Body of pancreas (tissue), 4 donors: ENCODE measurements at places on chromosomes 7 and 10.
A peak's percentile ranks its signal among the peaks of the same experiment; 100 is the strongest.

- no peak for DNase-seq
- H3K36me3 ChIP-seq = no peaks in the 10 kb centered on the region
- peaks cover 49% of the 10 kb centered on the region for H3K4me1 ChIP-seq
- H3K4me3 ChIP-seq = no peak overlapping the region
- H3K27me3 ChIP-seq = no peaks in the 10 kb centered on the region
These were observed 14.1 kb downstream of the CHN2 start for GRCh38 chr7:29208410-29209250.

GRCh38 chr7:142876236-142876960 lies 9.1 kb downstream of the TRPV6 start:
- H3K27ac ChIP-seq = no peak overlapping the region
- no peaks in the 10 kb centered on the region for H3K27me3 ChIP-seq
- H3K4me3 ChIP-seq = no peak overlapping the region
- no peak for DNase-seq
- peaks cover 2% of the 10 kb centered on the region for H3K36me3 ChIP-seq

DNA sequence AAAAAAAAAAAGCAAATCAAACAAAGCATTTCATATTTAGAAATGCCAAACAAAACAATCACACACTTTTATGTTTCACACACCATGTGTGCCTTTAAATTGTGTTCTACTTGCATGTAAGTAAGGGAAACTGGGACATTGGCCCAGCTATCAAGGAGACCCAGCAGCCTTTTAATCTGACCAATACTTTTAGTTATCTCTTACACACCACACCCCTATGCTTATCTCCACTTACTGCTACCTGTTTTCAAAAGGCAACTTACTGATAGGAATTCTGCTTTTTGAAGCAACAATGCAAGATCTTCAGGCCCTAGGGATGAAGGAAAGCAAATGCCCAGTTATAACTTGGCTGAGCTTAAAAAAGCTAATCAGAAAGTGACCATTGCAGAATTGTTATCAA lies 1244.8 kb upstream of the SORCS1 start:
- H3K4me1 ChIP-seq = no peaks in the 10 kb centered on the region
- no peak for DNase-seq
- no peak overlapping the region for H3K27ac ChIP-seq
- no peaks in the 10 kb centered on the region for H3K36me3 ChIP-seq

GRCh38 chr10:78217336-78217735 lies 183.7 kb downstream of the RPS24 start:
- no peaks in the 10 kb centered on the region for H3K36me3 ChIP-seq
- peaks cover 5% of the 10 kb centered on the region for H3K4me1 ChIP-seq
- DNase-seq = no peak
- no peak overlapping the region for H3K4me3 ChIP-seq
- H3K27me3 ChIP-seq = no peaks in the 10 kb centered on the region

DNA sequence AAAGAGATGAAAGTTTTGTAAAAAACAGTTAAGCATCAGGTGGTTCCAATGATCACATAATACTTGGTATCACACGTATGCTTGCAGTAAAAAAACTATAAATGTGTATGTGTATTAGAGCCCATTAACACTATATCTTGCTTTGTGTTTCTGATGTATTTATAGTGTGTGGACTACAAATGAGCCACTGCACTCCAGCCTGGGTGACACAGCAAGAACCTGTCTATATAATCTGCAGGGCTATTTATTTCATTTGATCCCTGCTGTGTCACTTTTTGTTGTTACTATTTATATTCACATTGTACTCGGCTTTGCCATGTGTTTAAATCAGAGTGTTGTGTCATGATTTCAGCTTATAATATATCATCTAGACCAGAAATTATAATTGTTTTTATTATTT lies 487.8 kb upstream of the TEX47 start:
- no peak overlapping the region for H3K27ac ChIP-seq
- no peaks in the 10 kb centered on the region for H3K4me1 ChIP-seq
- H3K36me3 ChIP-seq = no peaks in the 10 kb centered on the region
- H3K27me3 ChIP-seq = no peaks in the 10 kb centered on the region

GRCh38 chr10:119849031-119849789 lies 23.4 kb downstream of the MCMBP start:
- DNase-seq = no peak
- peaks cover 10% of the 10 kb centered on the region for H3K4me1 ChIP-seq
- no peaks in the 10 kb centered on the region for H3K27me3 ChIP-seq
- no peak overlapping the region for H3K4me3 ChIP-seq

DNA sequence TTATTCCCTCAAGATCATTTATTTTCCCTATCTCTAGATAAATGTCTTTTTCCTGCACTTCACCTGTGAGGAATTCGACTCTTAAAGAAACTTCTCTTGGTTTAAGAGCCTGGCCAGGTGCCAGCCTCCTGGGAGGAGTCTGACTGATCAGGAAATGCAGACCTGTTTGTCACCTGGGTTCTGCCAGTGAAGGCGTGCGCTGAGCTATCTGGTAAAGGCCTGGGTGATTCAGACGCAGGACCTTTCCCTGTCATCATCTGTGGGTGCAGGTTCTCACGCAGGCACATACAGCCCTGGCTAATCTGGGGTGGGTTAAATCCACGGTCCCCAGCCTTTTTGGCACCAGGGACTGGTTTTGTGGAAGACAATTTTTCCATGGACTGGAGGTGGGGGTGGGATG lies 65.3 kb upstream of the AQP1 start:
- DNase-seq = peak; percentile 43
- H3K4me1 ChIP-seq = peaks cover 15% of the 10 kb centered on the region
- H3K4me3 ChIP-seq = no peak overlapping the region
- no peaks in the 10 kb centered on the region for H3K27me3 ChIP-seq
- H3K27ac ChIP-seq = no peak overlapping the region
- H3K36me3 ChIP-seq = no peaks in the 10 kb centered on the region

DNA sequence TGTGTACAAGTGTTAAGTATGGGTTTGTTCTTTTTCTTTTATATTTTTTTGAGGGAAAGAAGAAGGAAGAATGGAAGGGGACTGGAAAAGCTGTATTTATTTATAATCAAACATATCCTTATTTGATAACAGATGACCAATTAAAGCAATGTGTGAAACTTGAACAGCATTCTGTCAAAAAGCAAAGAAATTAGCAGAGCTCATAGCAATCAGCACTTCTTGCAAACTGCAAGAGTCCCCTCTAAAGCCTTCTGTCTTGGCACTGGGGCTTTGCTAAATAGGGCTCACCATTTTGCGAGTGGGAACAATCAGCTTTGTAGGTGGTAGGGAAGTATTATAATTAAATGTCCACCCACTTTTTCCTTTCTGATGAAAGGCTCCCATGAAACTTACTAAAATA lies 164.9 kb upstream of the LRRTM3 start:
- no peaks in the 10 kb centered on the region for H3K36me3 ChIP-seq
- H3K27me3 ChIP-seq = no peaks in the 10 kb centered on the region
- DNase-seq = no peak
- H3K4me1 ChIP-seq = no peaks in the 10 kb centered on the region
- H3K27ac ChIP-seq = no peak overlapping the region
- no peak overlapping the region for H3K4me3 ChIP-seq

DNA sequence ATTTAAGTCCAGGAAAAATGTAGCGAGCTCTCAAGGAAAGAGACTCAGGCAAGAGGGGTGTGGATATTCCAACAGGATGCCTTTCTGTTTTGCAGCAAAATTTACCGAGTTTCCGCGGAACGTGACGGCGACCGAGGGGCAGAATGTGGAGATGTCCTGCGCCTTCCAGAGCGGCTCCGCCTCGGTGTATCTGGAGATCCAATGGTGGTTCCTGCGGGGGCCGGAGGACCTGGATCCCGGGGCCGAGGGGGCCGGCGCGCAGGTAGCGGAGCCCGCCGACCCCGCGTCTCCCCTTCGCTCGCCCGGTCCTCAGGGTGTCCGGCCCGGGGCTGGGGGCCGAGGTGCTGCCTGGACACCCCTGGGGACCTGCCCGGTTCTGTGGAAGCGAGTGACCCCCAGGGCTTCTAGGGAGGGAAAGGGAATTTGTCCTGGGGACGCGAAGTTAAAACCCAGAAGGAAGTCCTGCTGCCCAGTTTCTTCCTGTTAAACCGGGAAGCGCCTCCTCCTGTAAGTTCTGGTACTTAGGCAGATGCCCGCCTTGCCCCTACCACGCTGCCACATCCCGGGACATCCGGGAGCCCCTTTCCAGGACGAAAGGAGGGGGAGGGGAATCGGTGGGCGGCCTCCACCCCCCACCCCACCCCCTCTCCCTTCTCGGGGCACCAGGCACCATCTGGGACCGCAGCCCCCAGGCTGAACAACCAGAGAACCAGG lies 2.5 kb downstream of the VSTM2A start:
- DNase-seq = no peak
- peaks cover 17% of the 10 kb centered on the region for H3K4me1 ChIP-seq
- H3K27me3 ChIP-seq = no peaks in the 10 kb centered on the region
- H3K27ac ChIP-seq = no peak overlapping the region

DNA sequence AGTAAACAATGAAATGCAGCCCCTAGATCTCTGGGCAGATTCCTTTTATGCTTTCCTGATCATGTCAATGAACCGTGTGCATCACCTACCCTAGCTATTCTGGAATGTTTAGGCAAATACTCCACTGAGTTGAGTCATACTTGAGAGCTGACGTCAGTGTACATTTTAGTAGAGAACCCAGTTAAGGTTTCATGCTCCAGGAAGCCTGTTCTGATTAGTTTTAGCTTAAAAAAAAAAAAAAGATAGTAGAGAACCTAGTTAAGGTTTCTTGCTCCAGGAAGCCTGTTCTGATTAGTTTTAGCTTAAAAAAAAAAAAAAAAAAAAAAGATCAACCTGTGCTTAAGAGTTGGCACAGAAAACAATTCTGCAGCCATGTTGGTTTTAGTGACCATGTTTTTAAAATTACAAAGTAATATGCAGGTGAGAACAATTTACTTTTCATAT lies 3.7 kb upstream of the MCU start:
- H3K36me3 ChIP-seq = no peaks in the 10 kb centered on the region
- no peaks in the 10 kb centered on the region for H3K27me3 ChIP-seq
- peak overlapping the region; percentile 23 for H3K27ac ChIP-seq
- H3K4me3 ChIP-seq = no peak overlapping the region

- H3K27ac ChIP-seq = no peak overlapping the region
- no peak for DNase-seq
- H3K4me3 ChIP-seq = no peak overlapping the region
These were observed 34.3 kb upstream of the WNT16 start for GRCh38 chr7:121294448-121294992.

GRCh38 chr7:150453892-150454291 lies 3.5 kb downstream of the GIMAP8 start:
- peaks cover 4% of the 10 kb centered on the region for H3K4me1 ChIP-seq
- no peak for DNase-seq
- no peak overlapping the region for H3K4me3 ChIP-seq
- no peaks in the 10 kb centered on the region for H3K36me3 ChIP-seq

- no peak for DNase-seq
- H3K27me3 ChIP-seq = no peaks in the 10 kb centered on the region
- no peaks in the 10 kb centered on the region for H3K36me3 ChIP-seq
These were observed 51.7 kb upstream of the SORCS3 start for GRCh38 chr10:104589431-104589830.
